Retina (tissue), 1 donor: ENCODE measurements at places on chromosomes 3 and 15.
A peak's percentile ranks its signal among the peaks of the same experiment; 100 is the strongest.

DNA sequence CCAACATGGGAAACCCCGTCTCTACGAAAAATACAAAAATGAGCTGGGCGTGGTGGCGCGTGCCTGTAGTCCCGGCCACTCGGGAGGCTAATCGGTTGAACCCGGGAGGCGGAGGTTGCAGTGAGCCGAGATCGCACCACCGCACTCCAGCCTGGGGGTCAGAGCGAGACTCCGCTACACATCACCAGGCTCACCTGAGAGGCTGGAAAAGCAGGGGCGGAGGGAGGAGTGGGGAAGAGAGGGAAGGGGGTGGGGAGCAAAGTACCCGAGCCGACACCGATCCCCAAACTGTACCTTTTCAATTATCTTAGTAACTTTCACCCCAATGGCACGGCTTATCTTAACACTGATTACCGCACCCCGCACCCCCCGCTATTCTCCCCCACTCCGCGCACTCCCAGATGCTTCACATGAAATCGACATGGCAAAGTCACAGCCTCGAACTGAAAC is 46.4 kb upstream of the SYNM start:
- DNase-seq: peak; percentile 29

- DNase-seq: no peak
Measured at GRCh38 chr3:149609595-149609994, 48.2 kb downstream of the WWTR1 start.

- no peak for DNase-seq
Measured at GRCh38 chr15:101009176-101009575, 90.0 kb downstream of the LRRK1 start.

DNA sequence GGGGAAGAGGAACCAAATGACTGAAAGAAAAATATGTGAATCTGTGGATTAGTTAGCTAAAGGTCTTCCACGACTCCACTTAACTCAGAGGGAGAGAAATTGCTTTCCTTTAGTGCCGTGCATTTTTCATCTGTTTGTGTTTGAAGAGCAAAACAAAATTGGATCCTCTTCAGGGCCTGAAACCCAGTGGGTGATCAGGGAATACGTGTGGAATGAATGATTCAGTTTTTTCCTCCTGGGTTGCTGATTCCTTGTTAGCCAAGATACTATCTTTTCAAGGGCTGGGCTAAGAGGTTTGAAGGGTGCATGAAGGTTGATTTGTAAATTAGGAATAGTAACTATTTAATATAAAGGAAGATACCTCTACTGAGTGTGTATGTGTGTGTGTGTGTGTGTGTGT is 61.0 kb downstream of the TPRG1 start:
- DNase-seq: no peak

DNA sequence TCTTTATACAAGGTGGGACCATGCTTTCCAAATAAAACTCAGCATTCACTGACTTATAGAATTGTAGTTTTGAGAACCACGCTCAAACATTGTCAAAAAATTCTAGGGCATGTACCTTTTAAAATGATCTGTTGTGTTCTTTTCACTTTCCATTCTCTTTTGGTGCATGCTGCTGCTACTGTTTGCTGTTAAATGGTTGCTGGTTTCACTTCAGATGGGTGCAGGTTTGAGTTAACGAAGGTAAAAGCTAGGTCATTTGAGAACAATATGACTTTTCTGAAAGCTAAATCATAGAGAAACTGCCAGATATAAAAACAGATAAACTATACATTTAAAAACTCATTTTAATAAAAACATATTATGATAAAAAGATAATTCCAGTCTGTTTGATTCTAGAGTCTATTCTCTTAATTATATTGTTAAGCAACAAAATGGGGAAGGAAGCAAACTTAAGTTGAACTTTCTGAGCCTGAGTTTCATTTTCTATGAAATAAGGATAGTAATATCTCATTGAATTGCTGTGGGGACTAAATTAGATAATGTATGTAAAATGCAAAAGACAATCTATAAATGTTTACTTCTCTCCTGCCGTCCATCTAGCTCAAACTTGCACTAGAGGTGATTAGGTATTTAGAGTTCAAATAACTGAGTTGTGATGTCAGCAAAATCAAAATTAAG is 82.4 kb downstream of the OXSM start:
- no peak for DNase-seq

DNA sequence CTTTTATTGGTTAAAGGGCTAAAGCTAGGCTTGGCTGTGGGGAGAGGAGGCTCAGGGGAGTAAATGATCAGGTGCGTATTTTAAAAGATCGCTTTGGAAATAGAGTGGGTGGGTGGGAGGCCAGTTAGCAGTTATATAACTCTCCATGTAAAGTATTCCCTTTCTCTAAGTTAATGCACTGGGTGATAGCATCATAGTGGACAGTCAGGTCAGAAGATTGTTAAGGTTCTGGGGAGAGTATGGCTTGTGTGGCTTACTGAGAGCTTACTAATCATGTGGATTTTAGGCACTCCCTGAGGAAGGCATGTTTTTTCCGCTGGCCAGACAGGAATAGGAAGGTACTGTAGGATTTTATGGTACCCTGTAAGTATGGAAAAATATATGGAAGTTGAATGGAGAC is 6.3 kb upstream of the EIF3J start:
- no peak for DNase-seq

GRCh38 chr3:120428924-120429323 is 21.9 kb downstream of the FSTL1 start:
- no peak for DNase-seq

DNA sequence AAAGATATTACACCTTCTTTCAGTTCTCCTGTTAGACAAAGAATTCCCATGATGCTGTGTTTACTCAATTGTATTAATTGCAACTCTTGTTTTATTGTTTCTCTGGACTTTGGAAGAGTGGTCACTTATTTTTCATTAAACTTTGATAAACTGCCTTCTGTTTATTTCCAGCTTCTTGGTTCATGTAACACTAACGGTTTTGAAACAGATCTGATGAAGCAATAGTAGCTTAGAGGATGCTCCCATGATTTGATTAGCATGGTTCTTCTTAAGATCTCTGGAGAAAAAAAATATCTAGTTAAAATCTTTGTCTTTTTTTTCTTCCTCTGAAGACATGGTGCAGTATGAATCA is 90.1 kb downstream of the FNDC3B start:
- DNase-seq: no peak

DNA sequence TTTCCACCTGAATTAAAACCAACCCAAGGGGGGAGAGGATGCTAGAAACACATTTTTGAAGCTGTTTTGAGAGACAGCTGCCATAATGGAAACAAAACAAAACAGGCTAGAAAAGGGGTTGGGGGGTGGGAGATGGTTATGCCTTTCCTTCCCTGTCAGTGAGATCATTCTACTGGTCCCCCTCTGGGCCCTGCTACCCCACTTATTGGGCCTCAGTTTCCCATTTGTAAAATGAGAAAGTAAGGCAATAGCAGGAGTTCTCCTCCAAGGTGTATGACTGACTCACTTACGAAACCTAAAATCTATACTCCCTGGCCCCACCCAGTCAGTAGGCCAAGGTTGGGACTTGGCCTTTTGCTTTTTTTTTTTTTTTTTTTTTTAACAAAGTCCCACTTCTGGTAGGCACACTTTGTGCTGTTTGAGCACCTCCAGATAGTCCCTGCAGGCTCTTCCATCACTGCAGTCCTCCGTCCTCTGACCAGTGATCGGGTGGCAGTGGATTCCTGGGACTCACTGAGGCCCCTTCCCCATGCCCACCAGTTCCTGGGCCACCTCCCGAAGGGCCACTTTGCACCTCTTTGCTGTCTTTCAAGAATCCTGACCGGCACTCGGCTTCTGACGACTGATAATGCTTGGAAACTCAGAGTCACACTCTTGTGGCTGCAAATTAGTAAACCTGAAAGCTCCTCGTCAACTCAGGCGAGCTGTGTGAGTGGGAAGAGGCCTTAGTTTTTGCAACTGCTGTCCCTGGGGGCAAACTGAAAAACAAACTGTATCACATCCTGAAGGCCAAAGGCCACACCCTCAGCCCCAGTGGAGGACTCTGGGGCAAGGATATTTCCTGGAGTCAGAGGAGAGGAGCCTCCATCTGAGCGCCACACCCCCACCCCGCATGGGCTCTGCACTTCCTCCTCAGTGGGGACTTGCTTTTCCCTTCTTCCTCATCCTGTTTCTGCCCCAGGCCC is 6.7 kb upstream of the PSTPIP1 start:
- no peak for DNase-seq

- DNase-seq: no peak
Measured at GRCh38 chr15:31814082-31814481, 216.2 kb upstream of the CHRNA7 start.

DNA sequence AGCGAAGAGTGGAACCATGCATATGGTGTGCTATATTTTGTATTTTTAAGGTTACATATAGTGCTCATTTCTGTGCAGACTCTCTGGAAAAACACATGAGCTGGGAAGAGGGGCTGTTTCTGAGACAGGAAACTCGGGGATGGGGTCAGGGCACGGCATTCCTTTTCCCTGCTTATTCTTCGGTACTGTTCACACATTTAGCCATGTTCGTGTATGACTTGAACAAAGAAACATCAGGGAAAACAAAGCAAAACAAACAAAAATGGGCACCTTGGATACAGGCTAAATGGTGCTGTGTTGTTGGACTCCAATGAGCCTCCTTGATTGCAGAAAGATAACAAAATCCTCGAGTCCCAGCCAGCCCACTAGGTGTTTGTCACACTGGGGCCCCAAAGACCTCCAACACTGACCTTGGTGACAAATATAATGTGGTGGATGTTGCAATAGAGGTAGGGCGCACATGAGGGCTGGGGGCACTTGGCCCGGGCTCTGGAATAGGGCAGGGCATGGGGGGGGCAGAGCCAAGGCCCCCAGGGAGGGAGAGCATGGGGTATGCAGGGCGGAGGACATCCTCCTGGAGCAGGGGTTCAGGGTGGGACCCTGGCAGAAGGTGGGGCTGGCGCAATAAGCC is 19.3 kb downstream of the DNASE1L3 start:
- DNase-seq: no peak

GRCh38 chr15:80098341-80098740 is 38.9 kb downstream of the ZFAND6 start:
- no peak for DNase-seq

DNA sequence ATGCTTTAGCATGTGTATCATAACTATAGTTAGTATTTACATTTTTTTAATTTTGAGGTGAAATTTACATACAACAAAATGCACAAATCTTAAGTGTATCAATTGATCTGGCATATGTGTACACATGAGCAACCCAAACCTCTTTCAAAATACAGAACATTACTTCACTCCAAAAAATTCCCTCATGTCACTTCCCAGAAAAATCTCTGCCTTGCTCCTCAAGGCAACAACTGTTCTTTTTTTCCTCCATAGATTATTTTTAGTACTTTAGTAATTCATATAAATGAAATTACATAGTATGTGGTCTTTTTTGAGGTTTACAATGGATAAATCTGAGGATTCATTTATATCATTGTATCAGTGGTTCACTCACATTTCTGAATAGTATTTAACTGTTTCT is 84.9 kb downstream of the TRIM42 start:
- no peak for DNase-seq

DNA sequence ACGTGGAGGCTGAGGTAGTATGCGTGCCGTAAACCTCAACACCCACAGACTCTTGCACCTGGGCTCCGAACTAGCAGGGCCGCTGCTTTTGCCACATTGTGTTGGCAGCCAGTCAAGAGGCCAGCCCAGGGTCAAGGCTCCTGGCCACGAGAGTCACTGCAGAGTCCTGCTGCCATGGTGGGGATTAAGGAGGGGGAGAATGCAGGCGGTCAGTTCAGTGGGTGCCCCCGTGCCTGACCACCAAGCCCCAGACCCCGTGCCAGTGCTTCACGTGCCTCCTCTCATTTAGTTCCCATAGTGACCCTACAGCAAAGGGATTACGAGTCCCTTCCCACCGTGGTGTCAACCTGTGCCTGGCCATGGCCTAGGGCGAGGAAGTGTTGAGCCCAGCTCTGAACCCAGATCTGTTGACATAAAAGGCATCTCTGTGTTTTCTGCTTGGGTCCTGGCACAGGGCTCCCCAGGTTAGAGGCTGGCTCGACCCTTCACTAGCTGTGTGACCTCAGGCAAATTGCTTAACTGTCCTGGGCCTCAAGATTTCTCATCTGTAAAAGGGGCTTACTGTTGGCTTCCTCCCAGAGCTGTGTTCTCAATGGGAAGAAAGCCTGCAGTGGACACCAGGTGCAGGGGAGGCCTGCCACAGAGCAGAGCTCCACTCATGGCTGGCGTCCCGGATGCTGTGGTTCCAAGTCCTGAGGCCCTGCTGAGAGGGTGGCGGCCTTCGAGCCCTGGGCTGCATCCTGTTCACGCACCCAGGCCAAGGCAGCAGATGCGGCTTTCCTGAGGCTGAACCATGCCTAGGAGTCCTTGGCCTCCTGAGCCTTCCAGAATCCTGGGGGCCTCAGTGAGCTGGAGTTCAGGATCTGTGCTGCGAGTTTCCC is 32.8 kb downstream of the FBLN2 start:
- no peak for DNase-seq

DNA sequence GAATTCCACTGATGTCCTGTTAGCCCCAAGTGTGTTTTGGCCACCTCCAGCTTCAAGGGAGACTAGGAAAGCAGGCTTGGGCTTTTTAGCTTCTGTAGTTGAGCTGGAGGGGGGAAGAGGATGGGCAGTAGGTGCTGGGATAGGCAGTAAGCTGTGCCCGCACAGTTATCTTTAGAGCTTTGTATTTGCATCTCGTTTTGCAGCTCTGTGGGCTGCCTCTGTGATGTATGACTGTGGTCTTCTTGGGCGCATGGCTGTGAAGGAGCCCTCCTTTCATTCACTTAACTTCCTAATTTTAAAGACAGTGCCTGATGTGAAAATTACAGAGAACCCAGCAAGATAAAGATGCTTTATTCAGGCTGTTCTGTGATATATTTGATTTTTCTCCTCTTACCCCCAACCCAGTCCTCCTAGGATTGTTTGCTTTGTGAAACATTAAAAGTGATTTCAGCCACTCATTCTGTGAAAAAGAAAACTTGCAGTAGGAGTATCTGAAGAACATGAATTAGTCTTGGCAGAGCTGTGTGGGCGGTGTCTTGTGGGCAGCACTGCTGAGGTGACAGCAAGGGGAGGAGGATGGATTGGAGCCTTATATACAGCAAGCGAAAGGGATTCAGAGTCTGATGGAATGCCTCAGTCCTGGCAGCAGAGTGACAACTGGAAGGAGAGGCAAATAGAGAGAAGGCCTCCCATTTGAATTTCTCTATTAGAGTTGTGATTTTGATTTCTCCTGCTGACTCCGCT is 74.3 kb downstream of the LARS2 start:
- no peak for DNase-seq

DNA sequence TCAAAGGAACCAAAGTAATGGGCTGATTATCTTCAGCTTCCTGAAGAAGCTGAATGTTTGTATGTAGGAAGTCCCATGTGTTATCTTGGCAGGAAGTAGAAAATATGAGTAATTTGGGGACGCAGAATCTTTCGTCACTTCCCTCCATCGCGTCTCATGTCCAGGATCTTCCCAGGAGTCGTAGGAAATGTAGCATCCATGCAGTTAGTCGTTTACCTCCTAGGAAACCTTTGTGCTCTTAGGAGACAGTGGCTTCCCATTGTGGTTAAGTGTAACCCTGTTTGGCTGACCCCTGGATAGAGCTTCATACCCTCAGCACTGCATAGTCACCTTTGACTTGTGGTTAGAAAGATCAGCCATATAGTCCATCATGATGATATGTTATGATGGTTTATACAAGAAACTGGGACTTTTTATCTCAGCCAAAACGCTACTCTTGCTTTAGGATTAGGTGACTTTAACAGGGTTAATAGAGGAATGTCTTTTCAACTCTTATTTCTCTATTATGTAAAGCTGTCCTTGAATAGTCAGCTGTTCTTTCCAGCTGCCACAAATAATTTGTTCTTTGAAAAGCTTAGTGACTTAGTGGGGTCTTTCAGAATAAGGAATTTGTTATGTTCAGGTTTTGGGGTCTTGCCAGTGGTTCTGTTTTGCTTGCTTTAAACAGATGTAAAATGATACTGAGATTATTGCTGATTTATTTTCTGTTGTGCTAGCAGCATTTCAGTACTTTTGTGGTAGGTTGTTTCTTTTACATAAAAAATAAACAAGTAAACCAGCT is 92.2 kb downstream of the KLHL25 start:
- DNase-seq: no peak
